Astrocyte (in vitro differentiated cells and primary cell): ENCODE measurements at places on chromosomes 4 and X. TPM values are rescaled to one million over a fixed set of nuclear protein-coding genes. Genes with fewer than 3 reads are reported as not detected.

The EVC2 gene
- total RNA-seq: 3.3 and 3.5 TPM in 2 replicates

DNA sequence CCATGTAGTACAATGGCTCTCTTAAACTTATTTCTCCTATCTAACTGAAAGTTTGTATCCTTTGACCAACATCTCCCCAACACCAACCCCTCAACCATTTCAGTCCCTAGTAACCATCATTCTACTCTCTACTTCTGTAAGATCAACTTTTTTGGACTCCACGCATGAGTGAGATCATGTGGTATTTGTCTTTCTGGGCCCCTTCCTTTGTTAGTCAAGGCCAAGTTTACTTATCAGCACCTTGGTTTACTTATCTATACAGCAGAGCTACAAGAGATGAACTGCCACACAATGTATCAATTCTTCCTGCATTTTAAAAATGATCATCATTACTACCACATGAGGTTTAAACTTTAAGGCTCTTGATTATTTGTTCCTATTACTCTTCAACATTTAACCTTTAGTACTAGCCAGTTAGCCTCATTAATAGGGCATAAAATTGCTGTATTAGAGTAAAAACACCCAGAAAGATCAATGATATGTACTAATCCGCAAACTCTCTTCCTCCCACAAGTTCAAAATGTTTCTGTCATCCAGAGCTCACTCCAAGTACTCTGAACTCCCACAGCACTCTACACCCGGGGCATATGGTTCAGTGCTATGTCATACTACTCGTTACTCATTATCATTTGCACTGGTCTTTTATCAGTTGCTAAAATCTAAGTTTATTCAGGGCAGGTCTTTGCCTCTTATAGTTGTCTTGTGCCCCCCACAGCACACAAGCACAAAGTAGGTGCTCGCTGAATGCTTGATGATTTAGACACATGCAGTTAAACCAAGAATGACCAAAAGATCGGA is 145.7 kb upstream of the ADAMTS3 start:
- no peaks in the 10 kb centered on the region for H3K36me3 ChIP-seq
- no peak overlapping the region for H3K4me3 ChIP-seq
- no peak for DNase-seq
- H3K4me1 ChIP-seq: no peaks in the 10 kb centered on the region
- H3K27me3 ChIP-seq: no peaks in the 10 kb centered on the region

The STAG2 gene
- total RNA-seq: 51.2 and 51.5 TPM in 2 replicates

GRCh38 chrX:46180258-46180687 is 364.9 kb downstream of the ZNF674 start:
- no peaks in the 10 kb centered on the region for H3K27me3 ChIP-seq
- H3K4me3 ChIP-seq: no peak overlapping the region
- no peaks in the 10 kb centered on the region for H3K36me3 ChIP-seq
- peak overlapping the region; percentile 77 for H3K27ac ChIP-seq
- DNase-seq: peak; percentile 97

- no peak for DNase-seq
- peak overlapping the region; percentile 90 for H3K27ac ChIP-seq
- no peak overlapping the region for H3K4me3 ChIP-seq
- peaks cover 5% of the 10 kb centered on the region for H3K36me3 ChIP-seq
Measured at GRCh38 chr4:41144812-41145211, 69.5 kb downstream of the APBB2 start.

- DNase-seq: peak; percentile 1
- no peaks in the 10 kb centered on the region for H3K27me3 ChIP-seq
- no peaks in the 10 kb centered on the region for H3K4me1 ChIP-seq
- H3K27ac ChIP-seq: no peak overlapping the region
- H3K36me3 ChIP-seq: no peaks in the 10 kb centered on the region
Measured at GRCh38 chr4:177770776-177771175, 328.5 kb upstream of the AGA start.

DNA sequence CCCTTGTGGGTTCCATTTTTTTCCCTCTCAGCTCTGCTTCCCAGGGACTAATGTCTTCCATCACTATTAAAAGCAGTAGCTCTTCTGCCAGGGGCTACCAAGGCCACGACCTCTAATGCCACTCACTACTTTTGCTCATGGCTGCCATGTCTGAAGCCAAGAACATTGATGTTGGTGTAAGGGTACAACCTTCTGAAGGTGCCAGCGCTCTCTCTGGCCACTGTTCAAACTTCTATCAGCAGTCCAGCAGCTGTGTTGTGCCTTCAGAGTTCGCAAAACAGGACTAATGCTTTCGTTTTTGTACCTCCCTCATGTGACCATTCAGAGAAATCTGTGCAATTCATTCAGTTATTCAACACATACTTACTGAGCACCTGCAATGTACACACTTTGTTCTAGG is 121.5 kb upstream of the ENPEP start:
- no peak for DNase-seq
- H3K36me3 ChIP-seq: no peaks in the 10 kb centered on the region
- H3K27me3 ChIP-seq: no peaks in the 10 kb centered on the region
- no peak overlapping the region for H3K27ac ChIP-seq
- no peaks in the 10 kb centered on the region for H3K4me1 ChIP-seq
- no peak overlapping the region for H3K4me3 ChIP-seq

The GPRIN3 gene
- total RNA-seq: 2.6 and 6.9 TPM in 2 replicates

GRCh38 chr4:10048941-10049697 is 27.8 kb upstream of the SLC2A9 start:
- no peak for DNase-seq
- no peaks in the 10 kb centered on the region for H3K27me3 ChIP-seq
- H3K4me3 ChIP-seq: no peak overlapping the region
- H3K36me3 ChIP-seq: no peaks in the 10 kb centered on the region
- H3K4me1 ChIP-seq: no peaks in the 10 kb centered on the region
- no peak overlapping the region for H3K27ac ChIP-seq

GRCh38 chr4:8136529-8136928 is 22.1 kb downstream of the ABLIM2 start:
- no peak overlapping the region for H3K27ac ChIP-seq
- H3K36me3 ChIP-seq: no peaks in the 10 kb centered on the region
- DNase-seq: no peak

DNA sequence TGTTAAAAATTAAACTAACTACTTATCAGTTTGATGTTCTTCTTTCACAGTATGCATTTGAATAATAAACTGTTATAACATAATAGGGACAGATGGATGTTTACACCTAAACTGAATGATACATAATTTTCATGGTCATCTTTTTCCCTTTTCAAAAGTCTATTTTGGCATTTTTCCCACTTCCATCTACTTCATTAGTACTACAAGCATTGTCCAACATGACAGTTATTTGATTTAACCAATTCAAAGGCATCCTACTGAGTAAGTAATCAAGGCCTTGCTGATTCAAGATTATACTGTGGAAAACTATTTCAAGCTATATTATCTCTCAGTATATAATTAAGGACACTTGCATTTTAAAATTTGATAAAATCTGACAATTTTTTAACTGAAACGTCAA is 212.9 kb downstream of the FAT4 start:
- H3K27ac ChIP-seq: no peak overlapping the region
- no peaks in the 10 kb centered on the region for H3K36me3 ChIP-seq
- H3K4me3 ChIP-seq: no peak overlapping the region
- DNase-seq: no peak
- H3K4me1 ChIP-seq: no peaks in the 10 kb centered on the region
- H3K27me3 ChIP-seq: no peaks in the 10 kb centered on the region

- peak overlapping the region; percentile 8 for H3K4me3 ChIP-seq
- H3K4me1 ChIP-seq: peaks cover 16% of the 10 kb centered on the region
- H3K36me3 ChIP-seq: no peaks in the 10 kb centered on the region
- DNase-seq: no peak
- H3K27me3 ChIP-seq: no peaks in the 10 kb centered on the region
Measured at GRCh38 chr4:37909332-37910090, 18.6 kb downstream of the TBC1D1 start.

DNA sequence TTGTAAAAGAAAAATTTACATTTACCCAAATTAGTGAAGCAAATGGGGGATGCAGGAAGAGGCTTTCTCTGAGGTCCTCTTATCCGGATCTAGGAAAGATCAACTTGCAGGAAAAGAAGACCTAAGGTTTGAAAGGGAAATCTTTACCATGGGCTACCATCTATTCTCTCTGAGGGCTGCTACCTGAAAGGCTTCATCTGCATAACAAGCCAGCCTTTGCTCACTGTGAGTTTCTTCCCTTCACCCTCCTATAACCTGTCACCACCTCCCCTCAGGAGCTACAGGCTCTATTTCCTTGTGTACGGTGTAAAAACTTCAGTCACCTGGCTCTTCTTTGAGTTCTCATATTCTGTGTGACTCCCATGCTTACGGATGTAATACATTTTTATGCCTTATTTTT is 118.6 kb upstream of the BEND4 start:
- no peak overlapping the region for H3K27ac ChIP-seq
- DNase-seq: no peak
- H3K4me3 ChIP-seq: no peak overlapping the region
- H3K27me3 ChIP-seq: no peaks in the 10 kb centered on the region
- H3K4me1 ChIP-seq: no peaks in the 10 kb centered on the region
